Right renal pelvis (tissue), 4 donors: ENCODE measurements at places on chromosomes 7 and 10. TPM values are rescaled to one million over a fixed set of nuclear protein-coding genes. Genes with fewer than 3 reads are reported as not detected.

DNA sequence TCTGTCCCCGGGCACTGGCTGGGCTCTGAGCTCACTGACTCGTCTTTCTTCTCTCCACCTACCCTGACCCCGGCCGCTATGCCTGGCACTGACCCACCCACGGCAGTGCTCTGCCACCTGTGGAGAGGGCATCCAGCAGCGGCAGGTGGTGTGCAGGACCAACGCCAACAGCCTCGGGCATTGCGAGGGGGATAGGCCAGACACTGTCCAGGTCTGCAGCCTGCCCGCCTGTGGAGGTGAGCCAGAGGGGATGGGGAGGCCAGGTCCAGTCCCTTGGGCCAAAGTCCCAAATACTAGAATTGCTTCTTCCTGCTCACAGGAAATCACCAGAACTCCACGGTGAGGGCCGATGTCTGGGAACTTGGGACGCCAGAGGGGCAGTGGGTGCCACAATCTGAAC, 27.3 kb downstream of the TBATA start:
- no peak for DNase-seq

- DNase-seq, result no peak
Observed at GRCh38 chr7:92296235-92296634, 50.5 kb downstream of the ANKIB1 start.

DNA sequence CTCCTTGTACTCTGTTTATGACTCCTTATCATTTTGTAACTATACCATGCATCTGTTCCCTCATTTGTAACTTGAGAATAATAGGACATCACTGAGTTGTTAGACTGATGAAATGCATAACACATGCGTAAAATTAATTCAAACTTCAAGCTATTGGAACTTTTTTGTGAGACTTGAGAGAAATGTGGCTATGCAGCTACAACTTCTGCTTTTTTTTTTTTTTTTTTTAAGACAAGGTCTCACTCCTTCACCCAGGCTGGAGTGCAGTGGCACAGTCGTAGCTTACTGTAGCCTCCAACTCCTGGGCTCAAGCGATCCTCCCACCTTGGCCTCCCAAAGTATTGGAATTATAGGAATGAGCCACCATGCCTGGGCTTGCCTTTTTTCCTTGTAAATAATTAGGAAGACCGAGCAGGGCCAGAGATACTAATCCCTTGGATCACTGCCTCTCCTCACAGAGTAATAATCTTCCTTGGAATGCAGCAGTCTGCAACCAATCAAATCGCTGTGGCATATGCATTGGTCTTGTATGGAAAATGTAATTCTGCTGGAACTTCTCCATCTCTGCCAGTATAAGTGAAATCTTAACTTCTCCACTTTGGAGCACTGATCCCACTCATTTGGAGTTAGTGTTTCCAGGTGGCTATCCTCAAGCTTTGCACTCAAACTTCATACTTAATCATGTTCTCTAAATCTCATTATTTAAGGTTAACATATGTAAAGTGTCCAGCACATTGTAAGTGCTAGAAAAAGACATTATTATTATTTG, 2.0 kb upstream of the PANK1 start:
- no peak for DNase-seq

DNA sequence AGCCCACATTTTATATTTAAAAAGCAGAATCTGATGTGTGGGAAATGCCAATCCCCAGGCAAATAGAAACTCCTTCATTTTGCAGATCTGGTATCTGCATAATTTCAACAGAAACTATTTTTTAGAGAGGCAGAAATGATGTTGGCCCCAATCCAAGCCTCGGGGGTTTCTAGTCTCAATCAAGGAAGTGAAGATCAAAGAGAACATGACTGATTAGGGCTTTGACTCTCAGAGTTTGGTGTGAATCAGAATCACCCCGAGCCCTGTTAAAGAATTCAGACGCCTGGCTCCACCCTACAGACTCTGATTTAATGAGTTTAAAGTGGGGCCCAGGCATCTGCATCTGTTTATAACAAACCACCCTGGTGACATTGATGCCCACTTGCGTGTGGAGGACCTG, 36.7 kb upstream of the UBE2H start:
- DNase-seq, result no peak

DNA sequence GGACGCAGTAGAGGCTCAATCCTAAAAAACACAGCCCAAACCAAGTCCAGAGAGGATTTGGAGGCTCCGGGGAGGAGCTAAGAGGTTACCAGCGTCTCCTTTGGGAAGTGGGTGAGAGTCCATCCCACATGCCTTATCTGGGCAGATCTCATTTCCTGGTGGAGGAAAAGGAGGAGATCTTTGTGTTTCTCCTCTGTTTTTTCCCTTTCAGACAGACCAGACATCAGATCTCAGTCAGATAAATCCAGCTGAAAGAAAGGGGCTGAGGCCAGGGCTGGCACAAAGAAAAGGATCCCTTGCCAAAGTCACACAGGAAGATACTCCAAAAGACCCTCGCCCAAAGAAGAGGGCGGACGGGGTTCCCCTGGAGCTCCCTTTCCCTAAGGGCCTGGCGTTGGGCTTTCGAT, 58.3 kb upstream of the COMTD1 start:
- DNase-seq, result no peak

- DNase-seq, result no peak
Observed at GRCh38 chr10:43053825-43054224, 23.0 kb upstream of the RET start.

GNAT3 gene
- not detected for polyA plus RNA-seq

FAM53B gene
- polyA plus RNA-seq, result 21.4 TPM

GRCh38 chr7:139731802-139732470, 45.9 kb downstream of the HIPK2 start:
- no peak for DNase-seq

GRCh38 chr10:60270426-60270825, 119.2 kb downstream of the ANK3 start:
- no peak for DNase-seq

DNA sequence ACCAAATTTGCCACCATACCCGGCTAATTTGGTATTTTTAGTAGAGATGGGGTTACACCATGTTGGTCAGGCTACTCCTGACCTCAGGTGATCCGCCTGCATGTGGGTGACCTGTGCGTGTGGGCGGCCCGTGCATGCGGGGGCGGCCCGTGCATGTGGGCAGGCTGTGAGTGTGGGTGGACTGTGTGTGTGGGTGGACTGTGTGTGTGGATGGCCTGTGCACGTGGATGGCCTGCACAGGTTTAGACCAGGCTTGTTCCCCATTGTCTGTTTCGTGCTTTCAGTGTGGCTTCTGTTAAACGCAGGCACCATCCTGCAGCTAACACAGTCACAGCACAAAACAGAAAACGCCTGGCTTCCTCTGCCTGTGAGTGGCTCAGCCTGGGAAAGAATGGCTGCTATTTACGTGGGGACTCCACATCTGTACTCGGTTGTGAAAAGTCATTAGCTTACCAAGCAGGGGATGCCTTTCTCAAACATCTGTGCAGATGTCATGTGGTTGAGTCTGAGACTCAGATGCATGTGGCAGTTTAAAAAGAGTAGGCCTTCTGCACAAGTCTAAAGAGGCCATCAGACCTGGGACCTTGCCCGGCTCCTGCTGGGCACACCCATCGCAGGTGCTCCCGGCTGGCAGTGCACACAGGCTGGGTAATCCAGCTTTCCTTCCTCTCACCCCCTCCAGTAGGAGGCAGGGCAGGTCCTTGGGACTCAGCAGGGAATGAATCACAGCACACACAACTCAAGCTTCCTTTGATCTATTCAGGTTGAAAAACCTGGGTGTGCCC, 91.6 kb downstream of the COBL start:
- DNase-seq, result no peak

- DNase-seq, result no peak
Observed at GRCh38 chr7:51259766-51260165, 56.8 kb downstream of the COBL start.

DNA sequence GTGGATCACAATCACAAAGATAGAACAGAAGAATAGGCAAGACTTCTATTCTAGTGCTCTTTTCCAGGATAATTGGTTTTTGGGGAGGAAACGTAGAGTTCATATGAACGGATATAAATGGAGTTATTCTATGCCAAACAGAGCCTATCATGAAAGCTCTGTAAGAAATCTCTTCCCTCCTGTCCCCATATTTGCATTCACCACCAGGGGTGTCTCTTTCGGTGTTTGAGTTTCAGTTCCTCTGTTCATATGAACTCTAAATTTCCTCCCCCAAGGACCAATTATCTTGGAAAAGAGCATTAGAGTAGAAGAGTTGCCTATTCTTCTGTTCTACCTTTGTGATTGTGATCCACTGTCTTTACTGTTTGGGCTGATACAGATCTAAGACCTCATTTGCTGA, 48.3 kb upstream of the CDC14C start:
- no peak for DNase-seq
